ENCODE measurements at places on chromosomes 6 and 20. TPM values are rescaled to one million over a fixed set of nuclear protein-coding genes. Genes with fewer than 3 reads are reported as not detected.

Gene CRYBG1
- 17.3 TPM for total RNA-seq

Gene CYP39A1
- total RNA-seq, result 4.8 TPM

Gene TRIM31
- total RNA-seq, result 1.8 TPM

Gene CGA
- total RNA-seq, result 30.3 TPM

Gene DUSP15
- total RNA-seq, result 9.1 TPM

Gene ANKRD66
- 0.34 TPM for total RNA-seq

Gene KCNG1
- total RNA-seq, result 78.8 TPM

Gene KIAA1755
- total RNA-seq, result 4.7 TPM

Gene MATN4
- not detected for total RNA-seq

Gene ZC3H12D
- 0.58 TPM for total RNA-seq

Gene LST1
- total RNA-seq, result not detected

Gene CDH26
- total RNA-seq, result 3.6 TPM

Gene RHAG
- total RNA-seq, result not detected

Gene ADGRF1
- total RNA-seq, result 36.0 TPM

Gene BMP6
- total RNA-seq, result 1.8 TPM

Gene COL21A1
- total RNA-seq, result 12.8 TPM

Gene SLC26A8
- total RNA-seq, result not detected

Gene DEFB124
- total RNA-seq, result not detected

Gene CDH4
- 8.3 TPM for total RNA-seq

Gene COL12A1
- total RNA-seq, result 6.9 TPM

Gene TXLNB
- 0.22 TPM for total RNA-seq

Gene PRSS16
- 28.9 TPM for total RNA-seq

Gene HDGFL1
- total RNA-seq, result not detected

Gene TMEM200A
- 18.4 TPM for total RNA-seq

Gene TEAD3
- total RNA-seq, result 109 TPM

Gene MAS1
- total RNA-seq, result not detected

Gene IP6K3
- not detected for total RNA-seq

Data from type B pancreatic cell (in vitro differentiated cells).